CD4-positive, alpha-beta T cell treated with Interleukin-15 for 4 hours (primary cell): ENCODE measurements at places on chromosomes 12 and 14.

DNA sequence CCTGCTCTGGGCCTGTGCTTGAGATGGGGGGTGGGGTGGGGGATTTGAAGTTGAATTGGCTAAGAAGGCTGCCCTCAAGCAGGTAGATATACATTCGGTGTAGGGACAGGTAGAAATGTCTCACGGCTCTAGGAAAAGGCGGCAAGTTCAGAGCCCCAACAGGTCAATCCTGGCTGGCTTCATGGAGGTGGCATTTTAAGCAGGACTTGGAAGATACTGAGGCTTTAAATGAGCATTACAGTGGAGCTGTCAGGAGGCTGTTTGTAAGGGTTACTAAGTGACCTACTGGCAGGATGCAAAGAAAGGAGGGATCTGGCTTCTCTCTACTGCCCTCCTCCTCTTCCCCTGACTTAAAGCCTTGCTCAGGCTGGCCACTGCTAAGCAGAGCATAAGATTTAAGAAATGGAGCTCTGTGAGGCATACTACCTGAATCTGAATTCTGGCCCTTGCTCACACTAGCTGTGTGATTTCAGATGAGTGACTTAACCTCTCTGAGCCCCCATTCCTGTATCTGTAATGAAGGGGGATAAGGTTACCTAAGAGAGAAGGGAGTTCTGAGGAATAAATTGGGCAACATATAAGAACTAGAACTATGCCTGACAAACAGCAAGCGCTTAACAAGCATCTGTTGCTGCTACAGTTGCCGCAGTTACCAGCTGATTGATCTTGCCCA is 61.6 kb downstream of the SLC24A4 start:
- DNase-seq: no peak

- no peak for DNase-seq
Observed at GRCh38 chr12:1834186-1834925, 14.0 kb downstream of the LRTM2 start.

DNA sequence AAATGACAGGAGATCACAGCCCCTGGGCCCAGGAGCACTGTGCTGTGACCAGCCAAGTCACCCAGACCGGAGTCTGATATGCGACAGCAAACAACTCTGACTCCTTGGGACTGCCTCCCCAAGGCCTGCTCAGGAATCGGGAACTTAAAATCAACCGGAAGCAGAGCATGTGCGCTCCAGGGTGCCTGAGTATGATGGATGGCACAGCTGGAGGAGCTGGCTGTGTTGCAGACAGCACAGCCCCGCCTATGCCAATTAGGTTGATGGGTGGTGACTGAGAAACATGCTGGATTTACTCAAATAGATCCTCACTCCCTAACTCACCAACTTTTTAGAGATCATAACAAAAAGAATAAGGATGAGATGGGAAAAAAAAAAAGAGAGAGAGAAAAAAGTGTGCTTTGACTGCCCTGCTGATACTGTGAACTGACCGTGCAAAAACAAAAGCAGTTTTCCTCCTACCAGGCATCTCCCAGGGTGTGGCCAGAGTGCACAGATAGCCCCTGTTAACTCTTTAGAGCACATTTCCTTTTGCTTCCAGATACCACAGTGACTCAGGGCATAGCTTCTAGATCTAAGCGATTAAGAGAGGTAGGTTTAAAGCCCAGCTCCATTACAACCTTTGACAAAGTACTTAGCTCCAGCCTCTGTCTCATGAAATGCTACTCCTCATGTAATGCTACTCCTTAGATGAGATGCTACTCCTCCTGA is 27.4 kb upstream of the STON2 start:
- no peak for DNase-seq

DNA sequence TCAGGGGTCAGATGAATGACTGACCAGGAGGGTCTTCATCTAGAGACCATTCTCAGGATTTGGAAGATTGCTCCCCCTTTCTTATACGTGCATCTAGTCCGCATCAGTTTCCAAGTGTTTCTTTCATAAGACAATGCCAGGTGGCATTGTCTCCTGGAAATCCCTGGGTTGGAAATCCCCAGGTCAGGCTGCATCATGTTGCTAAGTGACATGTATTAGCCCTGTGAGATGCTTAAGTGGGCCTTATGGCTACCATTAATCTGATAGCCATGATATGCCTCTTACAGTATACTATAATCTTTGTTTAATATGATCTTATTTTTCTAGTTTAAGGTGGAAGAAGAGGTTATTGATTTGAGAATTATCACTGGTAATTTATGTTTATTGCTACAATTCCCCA is 92.8 kb downstream of the DIO3 start:
- no peak for DNase-seq

DNA sequence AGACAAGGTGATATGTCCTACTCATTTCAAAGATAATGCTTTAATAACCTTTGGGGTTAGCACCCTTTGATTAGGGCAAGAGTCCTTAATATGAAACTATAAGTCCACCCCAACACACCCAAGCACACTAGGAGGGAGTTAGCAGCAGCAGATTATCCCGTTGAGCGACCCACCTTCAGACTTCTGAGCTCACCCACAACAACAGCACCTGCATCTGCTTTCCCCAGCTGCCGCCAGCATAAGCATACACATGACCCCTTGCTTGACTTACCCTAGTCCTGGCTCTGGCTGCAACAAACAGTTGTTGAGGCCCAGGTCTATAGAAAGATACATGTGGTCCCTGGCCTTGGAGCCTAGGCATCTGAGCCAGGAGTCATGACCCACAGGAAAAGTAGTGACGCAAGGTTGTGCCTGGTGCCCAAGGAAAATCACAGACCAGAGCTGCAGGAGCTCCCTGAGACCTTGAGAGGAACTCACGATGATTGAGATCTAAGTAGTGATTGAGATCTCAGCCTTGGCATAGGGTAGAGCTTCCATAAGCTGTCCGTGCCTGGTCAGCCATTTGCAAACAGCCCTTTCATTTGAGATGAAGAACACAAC is 19.0 kb downstream of the ZDHHC22 start:
- no peak for DNase-seq

- no peak for DNase-seq
Observed at GRCh38 chr12:41663598-41664265, 475.6 kb downstream of the PDZRN4 start.
